NCI-H460 (cell line): ENCODE measurements at places on chromosomes 13 and 19.

DNA sequence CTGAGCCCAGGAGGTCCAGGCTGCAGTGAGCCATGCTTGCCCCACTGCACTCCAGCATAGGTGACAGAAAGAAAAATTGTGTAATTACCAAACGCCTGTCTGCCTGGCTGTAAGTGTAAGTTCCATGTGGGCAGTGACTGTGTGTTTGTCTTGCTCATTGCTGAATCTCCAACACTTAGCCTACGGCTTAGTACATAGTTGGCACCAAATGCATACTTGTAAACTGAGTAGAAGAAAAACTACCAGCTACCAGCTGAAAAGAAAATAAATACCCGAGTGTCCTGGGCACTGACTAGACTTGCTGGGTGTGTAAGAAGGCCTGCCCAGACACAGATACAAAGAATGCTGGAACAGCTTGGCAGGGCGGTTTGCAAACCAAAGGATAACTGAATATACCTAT, 2.7 kb upstream of the CEBPG start:
- DNase-seq: no peak

GRCh38 chr13:102945324-102945815, 99.5 kb downstream of the ERCC5 start:
- DNase-seq: no peak

GRCh38 chr13:35143123-35143522, 201.1 kb downstream of the NBEA start:
- DNase-seq: no peak

DNA sequence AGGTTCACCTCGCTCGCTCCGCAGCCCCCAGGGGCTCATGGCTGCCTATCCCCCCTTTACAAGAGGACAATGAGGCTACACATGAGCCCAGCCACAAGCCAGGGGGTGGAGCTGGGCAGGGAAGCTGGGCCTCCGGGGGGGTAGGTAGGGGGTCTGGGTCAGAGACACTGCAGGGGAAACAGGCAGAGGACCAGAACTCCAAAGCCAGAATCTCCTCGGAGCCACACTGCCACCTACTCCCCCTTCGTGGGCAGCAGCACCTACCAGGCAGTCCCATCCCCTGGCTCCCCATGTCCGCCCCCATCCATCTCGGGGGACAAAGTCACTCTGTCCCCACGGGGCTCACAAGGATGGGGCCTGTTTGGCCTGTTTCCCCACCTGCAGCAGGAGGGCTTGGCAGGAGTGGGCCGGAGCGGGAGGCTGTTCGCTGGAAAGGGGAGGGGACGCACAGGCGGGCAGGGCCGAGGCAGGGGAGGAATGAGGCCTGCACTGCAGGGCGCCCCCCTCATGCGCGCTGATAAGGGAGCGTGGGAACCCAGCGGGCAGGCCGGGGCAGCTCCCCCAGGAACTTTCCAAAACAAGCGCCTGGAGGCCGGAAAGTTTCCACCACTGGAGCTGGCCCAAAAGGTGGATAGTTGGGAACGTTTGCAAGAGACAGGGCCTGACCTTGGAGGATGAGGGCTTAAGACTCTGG, 545 bp upstream of the ISYNA1 start:
- DNase-seq: no peak

DNA sequence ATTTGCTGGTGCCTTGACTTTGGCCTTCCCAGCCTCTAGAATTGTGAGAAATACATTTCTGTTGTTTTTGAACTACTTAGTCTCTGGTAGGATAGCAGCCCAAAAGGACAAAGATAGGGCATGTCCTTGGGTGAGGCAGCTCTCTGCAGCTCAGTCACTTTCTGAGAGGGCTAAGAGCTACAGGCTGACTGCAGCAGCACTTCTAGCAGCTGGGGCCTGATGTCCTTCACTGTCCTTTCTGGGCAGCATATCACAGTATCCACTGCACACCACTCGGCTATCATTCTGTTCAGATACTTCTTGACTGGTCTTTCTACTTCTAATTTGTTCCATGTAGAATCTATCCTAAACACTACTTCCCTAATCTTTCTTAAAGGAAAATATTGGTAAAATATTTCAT, 68.5 kb upstream of the CLDN10 start:
- DNase-seq: no peak

DNA sequence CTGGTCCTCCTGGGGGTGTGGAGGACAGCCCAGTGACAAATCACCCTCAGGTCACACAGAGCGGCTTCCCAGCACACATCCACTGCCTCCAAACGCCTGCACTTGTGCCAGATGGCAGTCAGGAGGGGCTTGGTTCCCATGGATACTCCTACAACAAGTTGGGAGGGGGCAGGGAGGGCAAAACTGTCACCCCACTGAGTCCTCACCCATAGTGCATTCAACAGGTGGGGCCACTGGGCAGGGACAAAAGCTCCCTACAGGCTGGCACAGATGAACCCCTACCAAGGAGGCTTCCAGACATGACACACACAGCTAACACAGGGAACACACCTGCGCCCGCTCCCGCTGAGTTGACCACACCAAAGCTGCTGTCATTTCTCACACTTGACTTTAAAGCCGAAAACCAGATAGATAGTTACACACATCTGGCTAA, 120.5 kb downstream of the STK24 start:
- DNase-seq: no peak

DNA sequence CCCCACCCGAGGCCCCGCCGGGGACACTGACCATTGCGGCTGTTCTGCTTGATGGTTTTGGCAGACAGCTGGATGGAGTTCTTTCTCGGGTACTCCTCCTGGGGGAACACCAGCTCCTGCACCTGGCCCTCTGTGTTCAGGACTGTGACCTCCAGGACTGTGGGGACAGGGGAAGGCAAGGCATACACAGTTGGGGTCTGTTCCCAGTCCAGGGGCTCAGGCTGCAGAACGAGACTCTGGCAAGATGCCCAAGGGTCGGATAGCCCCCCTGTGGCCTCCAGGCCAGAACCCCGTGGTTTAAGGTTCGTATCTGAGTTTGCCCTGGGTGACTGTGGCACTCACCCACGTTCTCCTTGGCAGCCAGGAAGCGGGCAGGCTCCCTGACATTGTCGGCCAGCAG, 22.7 kb upstream of the ASF1B start:
- DNase-seq: no peak

GRCh38 chr13:56349866-56350265, 790.9 kb upstream of the PRR20A start:
- DNase-seq: no peak

DNA sequence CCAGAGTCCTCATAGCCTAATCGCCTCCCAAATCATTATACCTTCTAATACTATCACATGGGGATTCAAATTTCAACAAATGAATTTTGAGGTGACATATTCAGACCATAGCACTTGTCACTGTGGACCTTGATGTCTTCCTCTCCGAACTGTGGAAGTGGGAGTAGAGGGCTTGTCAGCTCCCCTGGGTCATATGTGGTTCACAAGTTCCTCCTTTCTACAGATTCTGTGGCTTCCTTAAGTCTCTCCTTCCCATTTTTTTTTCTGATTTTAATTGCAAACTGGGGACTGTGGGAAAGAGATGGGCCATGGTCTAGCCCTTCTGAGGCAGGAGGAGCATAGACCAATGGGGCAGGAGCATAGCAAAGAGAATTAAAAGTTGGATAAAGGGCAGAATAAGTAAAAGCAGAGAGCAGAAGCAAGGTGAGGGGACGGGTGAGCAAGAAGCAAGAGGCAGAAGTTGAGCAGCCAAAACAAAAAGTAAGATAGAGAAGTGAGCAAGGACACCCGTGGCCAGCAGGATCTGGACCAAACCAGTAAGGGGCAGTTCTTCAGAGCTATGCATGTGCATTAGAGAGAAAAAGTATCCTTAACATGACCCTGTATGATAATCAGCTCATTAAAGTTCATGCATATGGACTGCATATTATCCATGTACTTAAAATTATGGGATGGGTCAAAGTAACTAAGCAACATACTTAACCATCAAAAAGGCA, 2.6 kb upstream of the SIGLEC7 start:
- DNase-seq: no peak

- no peak for DNase-seq
Measured at GRCh38 chr13:72960541-72960940, 98.3 kb upstream of the KLF5 start.

- peak; percentile 42 for DNase-seq
Measured at GRCh38 chr19:4597975-4598671, 38.6 kb upstream of the SEMA6B start.

GRCh38 chr19:44498988-44499387, 1.3 kb downstream of the ZNF180 start:
- DNase-seq: no peak

GRCh38 chr19:2261438-2262172, 5.4 kb upstream of the JSRP1 start:
- DNase-seq: no peak

GRCh38 chr19:43338530-43338929, 15.0 kb upstream of the CD177 start:
- no peak for DNase-seq

DNA sequence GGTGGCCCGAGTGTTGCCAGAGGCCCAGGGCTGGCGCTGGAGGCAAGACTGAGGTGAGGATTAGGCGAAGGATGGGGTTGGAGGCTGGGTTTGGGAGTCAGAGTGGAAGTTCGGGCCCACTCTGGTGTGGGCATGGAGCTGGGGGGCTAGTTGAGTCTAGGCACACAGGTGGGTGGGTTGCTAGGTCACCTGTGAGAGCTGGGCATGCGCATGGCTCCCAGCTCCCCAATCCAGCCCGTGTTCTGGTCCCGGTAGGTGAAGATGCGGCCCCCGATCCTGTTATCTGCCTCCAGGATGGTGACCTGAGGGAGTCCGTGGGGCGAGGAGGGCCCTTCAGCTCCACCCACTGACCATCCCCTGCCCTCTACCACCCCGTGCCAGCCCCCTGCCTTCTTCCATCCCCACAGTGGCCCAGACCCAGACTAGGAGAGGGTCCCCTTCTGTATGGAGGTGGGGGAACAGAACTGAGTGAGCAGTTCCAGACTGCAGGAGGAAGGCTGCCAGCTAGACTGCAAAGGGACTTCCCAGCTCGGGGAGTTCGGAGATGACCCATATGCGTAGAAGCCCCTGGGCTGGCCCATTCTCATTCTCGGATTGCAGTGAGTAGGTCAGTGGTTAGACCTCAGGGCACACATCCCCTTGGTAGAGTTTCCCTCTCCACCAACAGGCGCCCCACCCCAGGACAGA, 1.7 kb downstream of the IL4I1 start:
- DNase-seq: no peak

- peak; percentile 26 for DNase-seq
Measured at GRCh38 chr19:35044317-35045117, 3.0 kb downstream of the HPN start.

GRCh38 chr19:858868-859843, at the start of gene CFD:
TSS of gene CFD (plus strand) at chr19:859664. CDS start at chr19:859690, 26 bp downstream.
- no peak for DNase-seq

DNA sequence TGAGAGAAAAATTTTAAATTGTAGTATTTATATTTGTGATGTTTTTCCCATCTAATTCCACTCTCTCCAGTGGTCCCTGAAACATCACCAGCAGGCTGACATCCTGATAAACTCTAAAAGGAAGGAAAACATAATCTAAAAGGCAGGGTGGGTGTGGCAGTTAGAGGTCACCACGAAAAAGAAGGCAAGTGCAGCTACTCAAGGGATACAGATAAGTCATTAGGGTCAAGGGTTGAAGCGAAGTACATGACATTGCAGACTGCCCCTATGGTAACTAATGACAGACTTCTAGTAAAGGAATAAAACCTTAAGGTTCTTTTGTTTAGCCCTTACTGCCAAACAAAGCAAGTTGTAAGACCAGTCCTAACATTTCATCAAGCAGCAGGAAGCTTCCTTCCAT, 6.0 kb upstream of the NEK3 start:
- DNase-seq: no peak

- DNase-seq: no peak
Measured at GRCh38 chr19:33241091-33241529, 15.5 kb upstream of the SLC7A10 start.

DNA sequence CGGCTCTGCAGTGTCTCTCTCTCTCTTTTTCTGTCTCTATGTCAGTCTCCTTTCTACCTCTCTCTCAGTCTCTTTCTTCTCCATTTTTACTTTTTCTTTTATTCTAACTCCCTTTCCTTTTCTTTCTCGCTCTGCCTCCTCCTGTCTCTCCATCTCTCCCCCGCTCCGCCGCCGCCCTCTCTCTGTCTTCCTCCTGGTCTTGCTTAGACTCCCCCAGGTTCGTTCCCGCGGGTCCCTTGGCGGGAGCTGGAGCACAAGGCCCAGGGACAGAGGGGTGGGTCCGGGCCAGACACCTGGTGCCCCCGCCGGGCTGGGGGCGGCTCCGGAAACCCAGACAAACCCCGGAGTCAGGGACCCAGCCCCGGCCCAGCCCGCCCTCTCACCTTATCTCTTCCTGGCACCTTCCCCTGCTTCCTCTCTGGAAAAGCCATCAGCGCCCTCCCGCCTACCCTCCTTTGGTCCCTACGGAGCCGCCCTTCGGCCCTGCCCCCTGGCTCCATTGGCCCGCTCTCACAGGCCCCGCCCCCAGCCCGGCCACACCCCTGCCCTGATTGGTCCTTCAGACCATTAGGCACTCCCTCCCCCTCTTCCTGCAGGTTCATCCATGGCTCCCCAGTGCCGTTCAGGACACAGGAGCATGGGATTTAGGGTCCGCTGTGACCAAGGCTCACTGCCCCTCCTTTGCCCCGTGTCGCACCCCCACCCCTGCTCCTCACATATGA, 15.4 kb upstream of the NOP53 start:
- peak; percentile 59 for DNase-seq

- no peak for DNase-seq
Measured at GRCh38 chr13:94308832-94309231, 170.7 kb downstream of the DCT start.

DNA sequence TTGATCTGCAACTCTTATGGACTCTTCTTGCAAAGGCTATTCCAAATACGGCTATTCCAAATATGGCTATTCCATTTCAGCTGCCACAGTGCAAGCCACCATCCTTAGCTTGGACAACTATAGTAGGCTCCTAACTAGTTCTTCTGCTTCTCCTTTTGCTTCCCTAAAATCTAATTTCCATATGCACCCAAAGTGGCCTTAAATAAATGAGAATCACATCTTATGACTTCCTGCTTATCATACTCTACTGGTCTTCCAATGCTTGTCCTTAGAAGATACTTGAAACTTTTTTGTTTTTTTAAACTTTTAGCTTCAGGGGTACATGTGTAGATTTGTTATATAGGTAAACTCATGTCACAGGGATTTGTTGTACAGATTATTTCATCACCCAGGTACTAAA, 4.9 kb downstream of the UCHL3 start:
- DNase-seq: no peak

GRCh38 chr13:43611281-43612273, 175.2 kb downstream of the ENOX1 start:
- no peak for DNase-seq

DNA sequence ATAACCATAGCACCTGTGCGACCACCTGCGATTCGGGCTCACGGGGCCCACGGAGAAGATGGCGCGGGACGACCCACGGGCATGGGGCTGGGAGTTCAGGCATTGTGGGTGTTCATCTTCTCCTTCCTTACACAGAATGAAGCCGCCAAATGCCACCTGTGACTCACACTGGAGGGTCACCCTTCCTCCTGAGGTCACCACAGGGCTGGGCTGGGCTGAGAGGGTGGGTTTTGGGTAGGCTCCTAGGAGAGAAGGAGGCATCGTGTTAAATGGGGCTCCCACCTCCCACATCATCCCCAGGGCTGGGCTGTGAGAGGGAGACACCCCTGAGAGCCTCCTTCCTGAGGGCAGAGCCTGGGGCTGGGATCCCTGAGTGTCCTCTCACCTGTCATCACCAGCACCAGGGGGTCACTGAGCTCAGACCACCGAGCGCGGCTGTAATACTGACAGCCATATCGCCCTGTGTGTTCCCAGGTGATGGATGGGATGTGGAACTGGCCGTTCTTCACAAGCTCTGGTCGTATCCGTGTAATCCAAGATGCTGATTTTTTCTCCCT, 1.4 kb downstream of the LILRB2 start:
- no peak for DNase-seq

- no peak for DNase-seq
Measured at GRCh38 chr19:39926170-39926760, 8.2 kb downstream of the FCGBP start.
